ENCODE measurements at places on chromosomes 1 and 21. TPM values are rescaled to one million over a fixed set of nuclear protein-coding genes. Genes with fewer than 3 reads are reported as not detected.

- no peak overlapping the region for H3K4me3 ChIP-seq
- H3K27ac ChIP-seq = no peak overlapping the region
- peaks cover 12% of the 10 kb centered on the region for H3K27me3 ChIP-seq
- DNase-seq = no peak
- peaks cover 35% of the 10 kb centered on the region for H3K4me1 ChIP-seq
- peaks cover 6% of the 10 kb centered on the region for H3K36me3 ChIP-seq
Observed at GRCh38 chr1:182051938-182052337, 9.6 kb downstream of the ZNF648 start.

CIART gene
- 4.2 TPM for total RNA-seq

GRCh38 chr1:110360431-110360830, 21.3 kb downstream of the RBM15 start:
- no peaks in the 10 kb centered on the region for H3K27me3 ChIP-seq
- peaks cover 14% of the 10 kb centered on the region for H3K4me1 ChIP-seq
- H3K4me3 ChIP-seq = no peak overlapping the region
- no peak for DNase-seq
- no peak overlapping the region for H3K27ac ChIP-seq
- peaks cover 59% of the 10 kb centered on the region for H3K36me3 ChIP-seq

DNA sequence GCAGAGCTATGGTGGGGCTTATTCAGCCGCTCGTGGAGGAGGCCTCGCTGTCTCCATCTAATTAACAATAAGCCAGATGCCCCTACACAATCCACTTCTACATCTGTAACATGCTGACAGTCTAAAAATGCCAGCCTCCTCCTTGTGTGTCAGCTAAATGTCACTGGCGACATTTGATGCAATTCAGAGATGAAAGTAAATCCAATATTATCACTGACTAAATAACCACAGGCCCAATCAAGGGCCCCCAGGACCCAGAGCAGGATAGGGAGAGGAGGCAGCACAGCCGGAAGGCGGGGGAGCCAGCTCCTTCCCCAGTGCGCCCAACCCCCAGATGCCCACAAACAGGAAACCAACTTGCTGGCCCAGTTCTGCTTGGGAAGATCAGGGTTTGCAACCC, 76.6 kb downstream of the DMRTA2 start:
- DNase-seq = no peak
- H3K4me3 ChIP-seq = no peak overlapping the region
- H3K27me3 ChIP-seq = no peaks in the 10 kb centered on the region
- no peaks in the 10 kb centered on the region for H3K4me1 ChIP-seq

GRCh38 chr21:40835184-40835694, 11.7 kb downstream of the DSCAM start:
- no peaks in the 10 kb centered on the region for H3K27me3 ChIP-seq
- H3K36me3 ChIP-seq = no peaks in the 10 kb centered on the region
- H3K4me3 ChIP-seq = no peak overlapping the region
- H3K4me1 ChIP-seq = no peaks in the 10 kb centered on the region

GBP2 gene
- total RNA-seq = 74.1 TPM

Data from activated T-helper 2 cell treated with anti-CD3 and anti-CD28 coated beads, Interferon-gamma antibody, Interleukin-2, Interleukin-4, amounts not matched to agents 10 μg/mL and 5 μg/mL and 100 μg/mL, durations not matched to agents 14 hours and 24 hours and 36 hours (primary cell).